ENCODE measurements at places on chromosomes 13 and 19. TPM values are rescaled to one million over a fixed set of nuclear protein-coding genes. Genes with fewer than 3 reads are reported as not detected.

DNA sequence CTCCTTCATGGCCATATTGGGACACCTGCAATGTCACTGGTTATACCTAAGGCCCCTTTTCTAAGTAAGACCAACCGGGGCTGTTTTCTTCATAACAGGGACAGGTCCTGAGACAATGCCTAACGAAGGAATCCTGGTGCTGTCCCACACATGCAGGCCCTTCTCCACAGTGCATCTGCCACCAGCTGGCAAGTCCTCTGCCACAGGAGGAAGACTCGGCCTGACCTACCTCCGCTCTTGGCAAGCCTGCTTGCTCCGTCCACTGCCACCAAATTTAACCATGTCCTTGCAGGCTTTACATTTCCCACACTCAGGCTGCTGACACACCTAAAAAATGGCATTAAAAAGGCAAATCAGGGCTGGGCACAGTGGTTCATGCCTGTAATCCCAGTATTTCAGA is 31.8 kb upstream of the EIF3G start:
- no peak overlapping the region for H3K27ac ChIP-seq
- H3K4me1 ChIP-seq, result no peaks in the 10 kb centered on the region
- DNase-seq, result no peak
- H3K4me3 ChIP-seq, result no peak overlapping the region
- H3K36me3 ChIP-seq, result peaks cover 53% of the 10 kb centered on the region

DNA sequence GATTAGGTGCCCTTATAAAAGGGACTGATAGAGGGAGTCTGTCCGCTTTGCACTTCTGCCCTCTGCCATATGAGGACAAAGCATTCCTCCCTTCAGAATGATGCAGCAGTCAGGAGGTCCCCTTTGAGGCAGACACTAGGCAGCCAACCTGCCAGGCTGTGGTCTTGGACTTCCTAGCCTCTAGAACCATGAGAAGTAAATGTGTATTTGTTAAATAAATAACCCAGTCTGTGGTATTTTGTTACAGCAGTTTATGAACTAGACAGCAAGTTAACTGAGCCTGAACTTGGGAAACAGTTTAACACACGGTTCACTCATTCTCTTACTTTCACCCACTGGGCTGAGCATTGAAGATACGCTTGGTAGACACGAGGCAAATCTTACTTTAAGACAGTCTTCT is 313.2 kb downstream of the UQCRFS1 start:
- no peaks in the 10 kb centered on the region for H3K4me1 ChIP-seq
- H3K27me3 ChIP-seq, result peaks cover 3% of the 10 kb centered on the region
- no peak overlapping the region for H3K4me3 ChIP-seq
- DNase-seq, result no peak
- H3K27ac ChIP-seq, result no peak overlapping the region

- DNase-seq, result no peak
- no peak overlapping the region for H3K4me3 ChIP-seq
- H3K27ac ChIP-seq, result no peak overlapping the region
Measured at GRCh38 chr13:54433493-54434206, 1405.0 kb downstream of the OLFM4 start.

DNA sequence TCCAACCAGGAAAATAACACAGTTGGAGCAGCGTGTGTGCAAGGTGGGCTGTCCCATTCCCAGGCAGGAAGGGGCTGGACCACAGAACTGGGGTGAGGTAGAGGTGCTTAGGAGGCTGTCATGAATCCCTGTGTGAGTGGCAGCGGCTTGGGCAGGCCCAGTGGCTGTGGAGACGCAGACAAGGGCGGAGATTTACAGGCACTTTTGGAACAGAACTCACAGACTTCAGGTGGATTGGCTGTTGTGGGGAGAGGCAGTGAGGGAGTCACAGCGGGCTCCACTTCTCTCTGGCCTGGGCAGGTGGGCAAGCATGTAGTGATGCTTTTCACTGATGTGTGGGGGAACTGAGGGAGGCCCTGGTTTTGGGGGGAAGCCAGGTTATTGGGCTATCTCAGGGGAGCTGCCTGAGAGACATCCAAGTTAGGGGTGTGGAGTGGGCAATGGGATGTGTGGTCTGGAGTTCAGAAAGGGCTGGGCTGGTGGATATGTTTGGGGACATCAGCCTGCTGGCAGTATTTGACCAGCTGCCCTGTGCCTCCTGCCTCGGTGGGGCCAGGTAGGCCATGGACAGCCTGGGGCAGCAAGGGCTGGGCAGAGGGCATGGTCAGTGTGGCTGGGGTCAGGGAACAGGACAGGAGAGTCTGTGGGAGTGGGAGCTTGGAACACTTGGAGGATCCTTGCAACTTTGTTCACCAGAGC is 27.0 kb upstream of the ZNF492 start:
- DNase-seq, result no peak
- H3K27me3 ChIP-seq, result no peaks in the 10 kb centered on the region
- no peaks in the 10 kb centered on the region for H3K36me3 ChIP-seq

Gene KCTD12
- 10.4 TPM for total RNA-seq

Gene ACTL9
- not detected for total RNA-seq

Gene ZNF626
- 1.5 TPM for total RNA-seq

Gene SCGB2B2
- 0.20 TPM for total RNA-seq

Gene FFAR2
- not detected for total RNA-seq

Gene ANGPTL8
- not detected for total RNA-seq

GRCh38 chr19:5456841-5457200 is 1.6 kb downstream of the ZNRF4 start:
- H3K4me1 ChIP-seq, result no peaks in the 10 kb centered on the region
- H3K27me3 ChIP-seq, result no peaks in the 10 kb centered on the region
- H3K4me3 ChIP-seq, result no peak overlapping the region
- H3K27ac ChIP-seq, result no peak overlapping the region

Gene CD70
- total RNA-seq, result 55.4 TPM

GRCh38 chr13:99859178-99860177 is 112.1 kb downstream of the ZIC5 start:
- peaks cover 64% of the 10 kb centered on the region for H3K27me3 ChIP-seq
- no peaks in the 10 kb centered on the region for H3K36me3 ChIP-seq
- H3K4me1 ChIP-seq, result peaks cover 13% of the 10 kb centered on the region
- H3K4me3 ChIP-seq, result no peak overlapping the region

DNA sequence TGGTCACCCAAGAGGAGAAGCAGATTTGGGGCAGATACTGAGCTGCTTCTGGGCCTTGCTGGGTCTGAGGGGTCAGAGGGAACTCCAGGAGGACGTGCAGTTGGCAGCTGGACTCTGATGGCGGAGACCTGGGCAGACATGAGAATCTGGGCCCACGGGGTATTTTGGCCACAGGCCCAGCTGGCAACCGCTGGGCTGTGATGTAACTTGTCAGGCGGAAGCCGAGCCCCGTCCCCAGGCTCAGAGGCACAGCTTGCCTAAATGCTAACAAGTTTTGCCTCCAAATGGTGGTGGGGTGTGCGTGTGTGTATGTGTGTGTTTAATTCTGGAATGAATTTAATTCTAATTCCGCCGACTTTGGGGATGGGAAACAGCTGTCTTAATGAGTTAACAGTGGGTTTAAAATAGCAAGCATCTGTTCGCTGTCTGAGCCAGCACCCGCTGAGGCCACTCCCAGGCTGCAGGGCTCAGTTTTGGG is 11.6 kb downstream of the ZNRF4 start:
- no peaks in the 10 kb centered on the region for H3K36me3 ChIP-seq
- no peaks in the 10 kb centered on the region for H3K4me1 ChIP-seq
- DNase-seq, result no peak
- H3K27ac ChIP-seq, result no peak overlapping the region

DNA sequence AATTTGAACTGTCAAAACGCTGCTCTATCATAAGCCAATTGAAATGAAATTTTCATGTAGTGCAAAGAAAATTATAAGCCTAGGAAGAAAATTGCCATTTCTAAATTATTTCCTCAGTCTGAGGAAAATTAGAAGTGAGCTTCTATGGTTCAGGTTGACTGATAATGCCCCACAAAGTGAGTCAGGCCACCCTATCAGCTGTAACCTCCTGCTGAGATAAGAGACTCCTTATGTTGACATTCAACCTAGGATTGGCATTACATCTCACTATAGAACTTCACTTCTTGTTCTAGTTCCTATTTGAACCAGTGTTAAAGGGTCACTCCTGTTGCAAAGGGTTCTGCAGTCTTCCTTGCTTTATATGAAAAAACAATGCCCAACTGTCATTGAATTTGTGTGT is 32.6 kb upstream of the RFC3 start:
- H3K36me3 ChIP-seq, result peaks cover 2% of the 10 kb centered on the region
- H3K4me1 ChIP-seq, result peaks cover 18% of the 10 kb centered on the region
- H3K4me3 ChIP-seq, result no peak overlapping the region

DNA sequence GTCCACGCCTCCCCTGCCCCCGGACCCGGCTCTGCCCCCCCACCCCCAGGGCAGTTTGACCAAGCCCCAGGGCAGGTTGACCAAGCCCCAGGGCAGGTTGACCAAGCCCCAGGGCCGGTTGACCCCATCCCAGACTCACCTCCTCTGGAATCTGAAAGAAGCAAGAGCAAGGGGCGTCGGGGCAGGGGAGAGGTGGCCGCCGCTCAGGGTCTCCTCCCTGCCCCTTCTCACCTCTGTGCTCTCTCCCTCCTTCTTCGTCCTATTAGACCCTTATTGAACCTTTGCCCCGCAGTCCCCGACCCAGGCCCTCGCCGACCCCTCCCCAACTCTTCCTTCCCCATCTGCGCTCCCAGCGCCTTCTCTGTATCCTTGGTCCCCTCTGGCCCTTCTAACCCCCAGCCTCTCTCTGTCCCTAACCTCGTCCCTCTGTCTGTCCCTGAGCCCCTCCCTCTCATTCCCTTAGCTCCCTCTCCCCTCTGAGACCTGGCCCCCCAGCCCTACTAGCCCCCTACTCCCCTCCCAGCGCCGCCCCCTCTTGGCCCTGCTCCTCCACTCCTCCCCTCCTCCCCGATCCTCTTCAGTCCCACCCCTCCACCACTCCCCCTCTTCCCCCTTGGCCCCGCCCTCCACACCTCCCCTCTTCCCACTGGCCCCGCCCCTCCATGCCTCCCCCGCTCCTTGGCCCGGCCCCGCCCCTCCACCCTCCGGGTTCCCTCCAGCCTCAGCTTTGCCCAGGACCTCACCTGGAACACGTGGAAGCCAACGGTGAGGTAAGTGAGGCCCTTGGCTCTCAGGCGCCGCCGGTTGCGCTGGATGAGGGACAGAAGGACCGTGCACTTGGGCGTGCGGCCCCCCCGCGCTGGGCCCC is 7.6 kb downstream of the CAPN12 start:
- H3K4me3 ChIP-seq, result peak overlapping the region; percentile 61
- peak overlapping the region; percentile 48 for H3K27ac ChIP-seq
- H3K27me3 ChIP-seq, result peaks cover 8% of the 10 kb centered on the region
- DNase-seq, result peak; percentile 38
- peaks cover 12% of the 10 kb centered on the region for H3K36me3 ChIP-seq
- H3K4me1 ChIP-seq, result peaks cover 45% of the 10 kb centered on the region

GRCh38 chr13:111943229-111943795 is 123.6 kb upstream of the SOX1 start:
- no peak overlapping the region for H3K27ac ChIP-seq
- H3K36me3 ChIP-seq, result no peaks in the 10 kb centered on the region
- DNase-seq, result no peak

DNA sequence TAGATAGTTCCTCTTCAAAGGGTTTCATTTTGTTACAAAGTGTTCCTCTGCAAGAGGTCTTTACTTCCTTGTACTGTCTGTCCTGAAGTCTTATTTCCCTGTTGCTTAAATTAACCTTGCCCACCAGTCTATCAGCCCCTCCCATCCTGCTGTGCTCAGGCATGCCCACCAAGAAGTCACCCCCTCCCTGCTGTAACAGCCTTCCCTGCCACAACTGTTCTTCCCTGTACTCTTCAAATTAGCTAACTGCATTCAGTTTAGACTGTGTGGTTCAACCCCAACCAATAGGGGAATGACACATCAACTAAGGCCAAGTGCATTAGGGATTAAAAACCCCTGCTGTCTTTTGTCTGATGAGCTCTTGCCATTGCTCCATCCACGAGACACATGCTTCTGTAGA is 34.4 kb upstream of the ZNF562 start:
- H3K27me3 ChIP-seq, result no peaks in the 10 kb centered on the region
- no peak for DNase-seq
- H3K4me3 ChIP-seq, result no peak overlapping the region
- H3K27ac ChIP-seq, result no peak overlapping the region
- no peaks in the 10 kb centered on the region for H3K36me3 ChIP-seq
- H3K4me1 ChIP-seq, result no peaks in the 10 kb centered on the region

DNA sequence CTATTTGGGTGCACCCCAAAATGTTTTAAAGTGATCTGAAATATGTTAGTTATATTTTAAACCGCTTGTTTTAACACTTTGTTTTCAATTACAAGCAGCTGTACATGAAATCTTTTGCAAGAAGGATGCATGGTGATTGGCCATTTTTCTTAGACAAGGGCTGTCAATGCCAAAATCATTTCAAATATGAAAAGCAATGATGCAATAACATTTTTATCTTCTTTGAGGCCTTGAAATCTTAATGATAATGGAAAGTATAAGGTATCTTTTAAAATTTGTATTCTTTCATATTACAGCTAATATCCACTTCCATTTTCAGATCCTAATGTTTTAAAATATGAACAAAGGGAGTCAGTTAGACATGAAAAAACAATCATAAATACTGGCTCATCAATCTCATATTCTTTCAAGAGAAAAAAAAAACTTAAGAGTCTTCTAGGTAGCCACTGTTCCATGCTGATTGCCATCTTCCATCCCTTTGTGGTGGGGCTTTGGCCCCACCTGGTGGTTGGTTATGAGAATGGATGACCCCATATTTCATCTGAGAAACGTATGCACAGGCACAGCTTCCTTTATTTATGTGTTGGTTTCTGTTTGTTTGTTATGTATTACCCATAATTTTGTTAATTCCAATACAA is 330.3 kb upstream of the MIR17HG start:
- H3K27me3 ChIP-seq, result no peaks in the 10 kb centered on the region
- H3K36me3 ChIP-seq, result no peaks in the 10 kb centered on the region
- no peak for DNase-seq
- no peak overlapping the region for H3K27ac ChIP-seq

DNA sequence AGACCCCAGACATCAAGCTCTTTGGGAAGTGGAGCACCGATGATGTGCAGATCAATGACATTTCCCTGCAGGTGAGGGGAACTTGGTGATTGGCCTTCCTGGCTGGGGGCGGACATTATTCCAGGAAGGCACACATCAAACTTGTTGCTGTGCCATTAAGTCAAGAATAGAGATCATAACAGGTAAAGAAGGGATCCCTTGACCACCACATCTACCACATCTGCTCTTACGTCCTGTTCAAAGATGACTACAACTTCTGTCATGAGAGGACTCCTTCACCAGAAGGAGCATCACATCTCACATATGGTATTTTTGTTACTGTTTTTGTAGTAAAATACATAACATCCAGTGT is 1.1 kb downstream of the RPS5 start:
- no peaks in the 10 kb centered on the region for H3K27me3 ChIP-seq
- peaks cover 30% of the 10 kb centered on the region for H3K4me1 ChIP-seq
- H3K27ac ChIP-seq, result peak overlapping the region; percentile 99
- no peak for DNase-seq
- peaks cover 32% of the 10 kb centered on the region for H3K36me3 ChIP-seq

Gene WDR87
- not detected for total RNA-seq

DNA sequence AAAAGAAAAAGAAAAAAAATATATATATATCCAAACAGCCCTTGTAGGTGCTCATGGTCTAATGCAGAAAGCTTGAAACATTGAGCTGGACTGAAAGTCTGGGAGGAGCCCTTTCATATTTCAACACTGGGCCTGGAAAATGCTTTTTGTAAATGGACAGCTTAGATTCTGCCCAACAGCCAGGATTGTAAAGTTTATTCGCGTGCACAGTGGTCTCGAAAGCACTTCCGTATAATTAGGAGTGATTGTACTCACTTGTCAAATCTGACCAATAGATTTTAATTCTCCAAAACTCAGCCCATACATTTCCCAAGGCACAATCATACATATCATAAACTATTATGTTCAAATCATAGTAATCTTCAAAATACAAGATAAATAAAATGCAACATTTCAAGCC is 260.1 kb downstream of the COL4A1 start:
- H3K27ac ChIP-seq, result no peak overlapping the region
- H3K36me3 ChIP-seq, result no peaks in the 10 kb centered on the region
- H3K4me1 ChIP-seq, result no peaks in the 10 kb centered on the region
- DNase-seq, result no peak
